ENCODE measurements at places on chromosomes 6 and 20.

DNA sequence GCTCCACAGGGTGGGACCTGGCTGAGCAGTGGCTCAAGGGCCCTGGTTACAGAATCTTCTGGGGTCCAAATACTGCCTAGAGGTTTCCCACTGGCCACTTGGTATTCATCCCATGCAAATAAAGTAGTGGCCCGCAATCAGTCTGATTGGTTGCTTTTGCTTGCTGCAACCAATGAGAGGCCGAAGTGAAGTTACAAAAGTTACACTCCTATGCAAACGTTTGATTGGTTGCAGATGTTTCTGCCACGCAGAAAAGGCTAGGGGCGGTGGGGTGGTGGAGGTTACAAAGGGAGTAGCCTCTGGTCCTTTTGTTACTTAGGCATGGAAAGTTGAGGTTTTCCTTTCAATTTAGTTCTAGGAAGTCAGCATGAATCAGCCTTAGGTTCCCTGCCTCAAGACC, 3.6 kb upstream of the NHLRC1 start:
- no peak for DNase-seq

DNA sequence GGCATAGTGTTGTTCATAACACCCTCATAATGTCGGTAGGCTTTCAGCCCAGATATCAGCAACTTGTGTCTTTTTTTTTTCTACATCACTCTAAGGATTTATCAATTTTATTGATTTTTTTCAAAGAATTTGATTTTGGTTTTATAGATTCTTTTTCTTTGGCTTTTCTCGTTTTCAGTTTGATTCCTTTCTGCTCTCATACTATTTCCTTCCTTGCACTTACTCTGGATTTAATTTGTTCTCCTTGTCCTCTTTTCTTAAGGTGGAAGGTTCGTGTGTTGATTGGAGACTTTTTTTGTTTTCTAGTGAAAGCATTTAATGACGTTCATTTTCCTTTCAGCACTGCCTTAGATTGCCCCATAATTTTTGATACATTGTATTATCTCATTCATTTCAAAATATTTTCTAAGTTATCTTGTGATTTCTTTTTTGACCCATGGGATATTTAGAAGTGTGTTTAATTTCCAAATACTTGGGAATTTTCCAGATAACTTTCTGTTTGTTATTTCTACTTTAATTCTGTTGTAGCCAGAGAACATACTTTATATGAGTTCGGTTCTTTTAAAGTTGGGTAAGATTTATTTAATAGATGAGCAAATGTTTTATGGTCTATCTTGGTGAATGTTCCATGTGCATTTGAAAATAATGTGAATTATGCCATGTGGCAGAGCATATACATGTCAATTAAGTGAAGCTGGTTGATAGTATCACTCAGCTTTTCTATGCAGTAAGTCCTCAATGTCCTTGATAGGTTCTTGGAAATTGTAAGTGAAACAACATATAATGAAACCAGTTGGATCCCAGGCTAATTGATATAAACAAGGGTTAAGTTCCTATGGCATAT, 62.8 kb downstream of the IRF4 start:
- no peak for DNase-seq

DNA sequence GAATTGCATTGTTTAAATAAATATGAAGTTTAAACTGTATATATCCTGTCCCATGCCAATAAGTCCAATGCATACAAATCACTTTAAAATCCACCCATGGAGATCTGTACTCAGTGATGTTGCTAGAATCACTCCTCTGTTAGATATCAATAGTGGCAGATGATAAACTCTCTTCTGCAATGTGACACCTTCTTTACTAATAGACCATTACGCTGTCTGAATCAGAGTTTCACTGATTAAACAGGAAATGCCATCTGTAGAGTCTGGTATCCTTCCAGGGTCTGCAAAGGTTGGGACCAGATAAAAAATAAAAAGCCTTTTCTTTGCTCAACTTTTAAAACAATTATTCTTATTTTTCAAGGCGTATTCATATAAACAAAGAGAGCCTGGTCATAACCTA, 134.5 kb downstream of the EDN3 start:
- no peak for DNase-seq

- no peak for DNase-seq
These were observed 107.0 kb downstream of the ERMARD start for GRCh38 chr6:169858293-169858934.

DNA sequence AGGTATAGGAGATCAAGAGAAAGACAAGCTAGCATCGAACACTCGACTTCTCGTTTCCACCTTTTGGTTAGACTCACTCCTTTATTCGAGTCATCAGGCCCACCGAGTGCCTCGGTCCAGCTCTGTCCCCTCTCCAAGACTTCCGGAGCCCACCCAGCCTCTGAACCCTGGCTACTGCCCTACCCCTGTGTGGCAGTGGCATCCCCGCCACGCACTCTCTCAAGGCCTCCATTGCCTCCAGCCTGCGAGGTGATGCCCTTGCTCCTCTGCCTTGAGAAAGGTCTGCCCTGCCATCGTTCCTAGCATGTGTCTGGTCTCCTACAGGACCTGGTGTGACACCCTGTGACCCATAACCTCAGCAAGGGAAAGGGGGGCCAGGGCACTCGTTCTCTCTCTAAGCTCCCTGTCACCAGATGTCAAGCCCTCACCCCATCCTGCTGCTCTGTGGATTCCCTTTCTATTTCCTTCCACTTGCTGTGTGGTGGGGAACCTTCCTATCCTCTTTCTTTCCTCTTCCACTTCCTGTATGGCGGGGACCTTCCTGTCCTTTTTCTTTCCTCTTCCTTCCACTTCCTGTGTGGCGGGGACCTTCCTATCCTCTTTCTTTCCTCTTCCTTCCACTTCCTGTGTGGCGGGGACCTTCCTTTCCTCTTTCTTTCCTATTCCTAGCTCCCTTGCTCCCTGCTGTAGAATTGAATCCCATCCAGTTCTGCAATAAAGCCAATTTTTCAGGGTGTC, 44.7 kb upstream of the QKI start:
- no peak for DNase-seq

- DNase-seq = no peak
These were observed 16.1 kb upstream of the ATP9A start for GRCh38 chr20:51784299-51784698.

GRCh38 chr6:54134935-54135334, 23.7 kb downstream of the MLIP start:
- no peak for DNase-seq

GRCh38 chr20:35497780-35498189, 31.7 kb downstream of the C20orf173 start:
- no peak for DNase-seq

GRCh38 chr6:10886691-10887502, at the start of gene SYCP2L:
TSS of gene SYCP2L (plus strand) at chr6:10887052. CDS start at chr6:10887127, 75 bp downstream.
- DNase-seq = peak; percentile 6

DNA sequence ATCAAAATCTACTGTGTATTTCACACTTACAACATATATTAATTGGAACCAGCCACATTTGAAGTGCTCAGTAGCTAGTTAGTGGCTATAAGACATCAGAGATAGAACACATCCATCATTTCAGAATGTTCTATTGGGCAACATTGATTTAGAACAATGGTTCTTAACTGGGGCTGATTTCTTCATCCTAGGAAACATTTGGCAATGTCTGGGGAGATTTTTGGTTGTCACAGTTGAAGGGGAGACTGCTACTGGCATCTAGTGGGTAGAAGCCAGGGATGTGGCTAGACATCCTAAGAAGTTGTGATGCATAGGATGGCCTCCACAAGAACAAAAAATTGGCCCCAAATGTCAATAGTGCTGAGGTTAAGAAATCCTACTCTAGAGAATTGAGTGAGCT, 132.5 kb downstream of the OLIG3 start:
- no peak for DNase-seq

- no peak for DNase-seq
These were observed 10.8 kb upstream of the FKBP1A start for GRCh38 chr20:1403624-1404023.

DNA sequence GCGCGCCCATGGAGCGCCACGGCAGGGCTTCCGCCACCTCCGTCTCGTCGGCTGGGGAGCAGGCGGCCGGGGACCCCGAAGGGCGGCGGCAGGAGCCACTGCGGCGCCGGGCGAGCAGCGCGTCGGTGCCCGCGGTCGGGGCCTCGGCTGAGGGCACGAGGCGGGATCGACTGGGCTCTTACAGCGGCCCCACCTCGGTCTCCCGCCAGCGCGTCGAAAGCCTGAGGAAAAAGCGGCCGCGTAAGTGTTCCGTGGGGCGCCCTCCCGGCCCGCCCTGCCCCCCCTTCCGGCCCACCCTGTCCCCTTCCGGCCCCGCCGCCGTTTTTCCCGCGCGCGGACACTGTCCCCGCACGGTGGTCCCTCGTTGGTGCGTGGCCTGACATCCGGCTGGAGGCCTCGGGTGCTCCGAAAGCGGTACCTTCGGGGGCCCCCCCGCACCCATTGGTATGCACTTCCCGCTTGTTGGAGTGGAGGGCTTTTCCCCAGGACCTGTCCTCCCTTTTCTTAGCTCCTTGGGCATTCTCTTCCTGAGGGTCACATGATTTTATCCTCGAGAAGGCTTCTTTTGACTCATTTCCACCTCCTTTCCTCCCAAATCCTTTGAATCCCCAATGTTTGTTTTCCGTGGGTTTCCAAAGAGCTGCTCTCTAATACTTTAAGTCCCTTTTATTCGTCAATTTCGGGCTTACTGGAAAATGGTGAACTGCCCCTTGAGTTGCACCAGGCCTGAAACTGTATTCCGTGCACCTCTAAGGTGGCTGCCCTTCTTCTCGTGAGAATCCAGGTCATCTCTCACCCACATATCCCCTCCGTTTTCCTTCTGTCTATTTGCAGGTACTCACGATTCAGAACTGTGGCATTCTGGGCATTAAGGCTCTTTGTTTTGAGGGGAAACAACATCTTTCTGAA, 556 bp downstream of the PANK2 start:
- no peak for DNase-seq

DNA sequence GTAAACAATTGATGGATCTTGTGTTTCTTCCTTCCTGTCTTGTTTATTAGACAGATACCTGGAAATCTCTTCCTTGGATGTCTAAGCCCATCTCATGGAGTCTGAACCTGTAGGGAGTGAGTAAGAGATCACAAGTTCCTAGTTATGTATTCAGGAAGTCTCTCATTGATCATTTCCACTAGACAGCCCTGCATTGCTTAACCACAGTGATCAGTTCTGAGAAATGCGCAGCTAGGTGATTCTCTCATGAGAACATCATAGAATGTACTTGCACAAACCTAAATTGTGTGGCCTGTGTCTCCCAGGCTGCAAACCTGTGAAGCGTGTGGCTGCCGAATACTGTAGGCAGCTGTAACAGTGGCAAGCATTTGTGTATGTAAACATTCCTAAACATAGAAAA, 39.1 kb downstream of the FAM120B start:
- no peak for DNase-seq

DNA sequence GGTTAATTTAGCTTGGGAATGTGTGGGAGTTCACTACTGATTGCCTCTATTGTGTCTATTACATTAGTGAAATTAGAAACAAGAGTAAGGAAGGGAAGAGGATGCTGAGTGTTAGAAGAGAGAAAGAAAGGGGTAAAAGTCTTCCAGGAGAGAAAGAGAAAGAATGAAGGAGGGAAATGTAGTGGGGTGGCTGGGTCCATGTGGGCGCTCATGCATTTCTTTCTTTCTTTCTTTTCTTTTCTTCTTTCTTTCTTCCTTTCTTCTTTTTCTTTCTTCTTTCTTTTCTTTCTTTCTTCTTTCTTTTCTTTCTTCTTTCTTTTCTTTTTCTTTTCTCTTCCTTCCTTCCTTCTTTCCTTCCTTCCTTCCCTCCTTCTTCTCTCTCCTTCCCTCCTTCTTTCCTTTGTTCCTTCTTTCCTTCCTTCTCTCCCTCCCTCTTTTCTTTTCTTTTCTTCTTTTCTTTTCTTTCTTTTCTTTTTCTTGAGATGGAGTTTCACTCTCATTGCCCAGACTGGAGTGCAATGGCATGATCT, 16.2 kb upstream of the SALL4 start:
- no peak for DNase-seq

DNA sequence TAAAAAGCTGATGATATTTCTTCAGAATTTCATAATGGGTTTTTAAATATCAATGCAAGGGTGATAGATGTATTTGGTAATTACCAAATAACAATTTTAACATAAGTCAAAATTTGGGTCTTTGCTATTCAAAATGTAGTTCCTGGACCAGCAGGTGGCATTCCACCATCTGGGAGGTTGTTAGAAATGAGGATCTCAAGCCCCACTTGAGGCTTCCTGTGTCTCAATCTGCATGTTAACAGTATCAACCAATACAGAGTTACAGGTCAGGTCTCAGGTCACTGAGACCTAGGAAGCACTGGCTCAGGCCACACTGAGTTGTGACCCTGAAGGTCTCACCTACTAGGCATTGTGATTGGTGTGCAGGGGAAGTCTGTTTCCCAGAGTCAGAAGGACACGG, 57.2 kb upstream of the MTRF1L start:
- no peak for DNase-seq

DNA sequence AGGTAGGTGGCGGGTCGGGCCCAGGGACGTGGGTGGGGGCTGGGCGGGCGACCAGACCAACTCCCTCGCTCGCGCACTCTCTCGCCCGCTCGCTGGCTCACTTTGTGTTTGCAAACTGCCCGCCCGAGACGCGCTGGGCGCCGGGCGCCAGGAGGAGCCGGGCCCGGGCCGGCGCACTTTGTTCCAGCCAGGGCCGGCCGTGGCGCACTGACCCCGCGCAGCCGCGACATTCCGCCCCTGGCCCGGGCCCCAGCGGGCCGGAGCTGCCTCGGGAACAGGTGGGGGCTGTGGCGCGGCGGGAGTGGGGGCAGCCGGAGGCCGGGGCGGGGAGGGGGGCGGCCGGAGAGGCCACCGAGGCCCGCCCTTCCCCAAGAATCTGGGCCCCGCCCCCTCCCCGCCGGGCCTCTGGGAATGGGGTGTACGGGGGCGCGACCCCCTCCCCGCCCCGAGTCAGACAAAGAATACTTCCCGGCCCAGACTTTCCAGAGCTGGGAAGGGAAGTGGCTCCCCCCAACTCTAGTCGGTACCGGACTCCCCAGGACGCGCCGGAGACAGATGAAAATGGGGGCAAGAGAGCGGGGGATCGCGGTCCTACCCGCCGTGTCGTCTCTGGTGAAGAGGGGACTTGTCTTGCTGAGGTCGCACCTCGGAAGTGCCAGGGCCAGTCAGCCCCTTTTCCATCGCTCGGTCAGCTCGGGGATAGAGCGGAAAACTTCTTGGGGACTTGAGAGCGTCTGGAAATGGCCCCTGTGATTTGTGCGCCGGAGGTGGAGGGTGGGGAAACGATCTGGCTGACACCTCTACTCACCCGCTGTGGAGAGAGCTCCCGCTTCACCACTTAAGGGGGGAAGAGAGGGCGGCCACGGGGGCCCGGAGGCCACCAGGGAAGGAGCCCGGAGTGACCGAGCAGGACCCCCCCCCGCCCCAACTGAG, 951 bp downstream of the FOXP4 start:
- no peak for DNase-seq

GRCh38 chr20:10547276-10548114, 112.4 kb downstream of the SLX4IP start:
- no peak for DNase-seq

Measured in AG04450 (cell line).